Left cardiac atrium (tissue), 4 donors: ENCODE measurements at places on chromosomes 12 and 14. TPM values are rescaled to one million over a fixed set of nuclear protein-coding genes. Genes with fewer than 3 reads are reported as not detected.

GRCh38 chr12:94560431-94561221 is 89.7 kb downstream of the TMCC3 start:
- no peak for DNase-seq

DNA sequence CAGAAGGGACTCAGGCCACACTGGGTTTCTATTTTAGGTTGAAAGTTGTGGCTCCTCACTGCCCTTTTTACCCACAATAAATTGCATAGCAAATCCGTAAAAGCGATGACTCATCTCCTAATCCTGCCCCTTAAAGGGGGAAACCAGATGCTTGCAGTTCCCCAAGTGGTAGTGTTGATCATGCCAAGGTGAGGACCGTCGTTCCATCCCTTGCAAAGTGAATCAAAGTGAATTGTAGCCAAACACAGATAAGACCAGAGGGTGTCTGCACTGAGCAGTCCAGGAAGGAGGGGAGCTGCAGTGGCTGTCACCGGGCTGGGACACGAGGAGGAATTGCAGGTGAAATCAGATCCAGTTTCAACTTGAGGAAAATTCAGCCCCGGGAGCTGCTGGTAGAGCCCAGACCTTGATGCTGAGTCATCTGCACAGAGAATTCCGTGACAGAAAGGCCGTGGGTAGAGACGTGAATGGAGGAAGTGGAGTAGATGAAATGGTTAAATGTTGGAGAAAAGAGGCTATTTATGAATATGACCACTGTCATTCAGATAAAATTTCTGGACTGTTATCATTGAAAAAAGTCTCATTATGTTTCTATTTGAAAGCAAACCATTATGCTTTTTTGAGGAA is 44.2 kb upstream of the MMP17 start:
- no peak for DNase-seq

DNA sequence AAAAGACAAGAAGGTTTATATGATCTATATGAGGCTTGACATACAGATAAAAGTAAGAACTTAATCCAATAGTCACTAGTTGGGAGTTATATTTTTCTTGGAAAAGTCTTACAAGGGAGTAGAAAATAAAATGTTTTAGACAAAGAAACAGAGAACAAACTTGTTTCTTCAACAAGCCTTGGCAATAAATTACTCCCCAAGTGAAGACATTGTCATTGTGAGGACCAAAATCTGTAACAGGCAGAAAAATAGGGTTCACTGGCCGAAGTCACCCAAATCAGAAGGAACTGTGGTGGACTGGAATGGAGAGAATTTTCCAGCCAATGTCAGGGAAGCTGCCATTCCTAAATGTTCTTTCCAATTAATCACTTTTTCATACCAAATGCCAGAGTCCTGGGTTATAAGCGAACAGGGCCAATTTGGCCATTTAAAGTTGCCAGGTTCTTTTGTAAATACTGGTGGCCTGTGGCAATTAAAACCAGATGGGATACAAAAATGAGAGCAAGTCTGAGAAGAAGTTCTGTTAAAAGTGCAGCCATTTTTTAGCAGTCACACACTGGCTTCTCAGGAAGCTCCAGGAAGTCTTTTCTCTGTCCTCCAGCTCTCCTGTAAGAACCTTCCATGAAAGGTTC is 117.3 kb upstream of the OVCH1 start:
- DNase-seq, result no peak

Gene ZFYVE21
- 48.7 TPM for total RNA-seq

Gene AQP5
- total RNA-seq, result 1.3 TPM

Gene OR6C2
- total RNA-seq, result not detected

Gene NAA30
- 22.6 TPM for total RNA-seq

Gene ADAM21
- total RNA-seq, result 0.65 TPM

Gene CLEC2A
- total RNA-seq, result not detected

Gene FLVCR2
- 1.8 TPM for total RNA-seq

Gene NCKAP5L
- 18.6 TPM for total RNA-seq
